ENCODE measurements at places on chromosomes 11 and 22.

DNA sequence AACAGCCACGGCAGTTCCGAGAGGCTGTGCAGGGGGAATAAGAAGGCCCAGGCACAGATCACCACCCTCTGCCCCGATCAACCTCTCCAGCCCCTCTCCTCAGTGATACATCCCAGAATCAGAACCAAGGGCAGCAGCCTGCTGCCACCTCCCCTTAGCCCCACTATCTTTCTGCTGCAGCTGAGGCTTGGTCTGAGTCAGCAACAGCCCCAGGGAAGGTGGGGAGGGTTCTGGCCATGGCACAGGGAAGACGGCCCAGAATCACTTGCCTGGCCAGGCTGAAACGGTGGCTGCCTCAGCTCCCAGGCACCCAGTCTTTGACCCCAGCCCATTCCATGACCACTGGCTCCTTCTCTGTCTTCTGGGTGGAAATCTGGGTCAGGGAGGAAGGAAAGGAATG is 2.3 kb downstream of the CHID1 start:
- no peak for DNase-seq

- no peak for DNase-seq
Measured at GRCh38 chr11:71988050-71988449, 10.7 kb upstream of the IL18BP start.

- DNase-seq = no peak
Measured at GRCh38 chr22:33451866-33452469, 393.8 kb upstream of the SYN3 start.

DNA sequence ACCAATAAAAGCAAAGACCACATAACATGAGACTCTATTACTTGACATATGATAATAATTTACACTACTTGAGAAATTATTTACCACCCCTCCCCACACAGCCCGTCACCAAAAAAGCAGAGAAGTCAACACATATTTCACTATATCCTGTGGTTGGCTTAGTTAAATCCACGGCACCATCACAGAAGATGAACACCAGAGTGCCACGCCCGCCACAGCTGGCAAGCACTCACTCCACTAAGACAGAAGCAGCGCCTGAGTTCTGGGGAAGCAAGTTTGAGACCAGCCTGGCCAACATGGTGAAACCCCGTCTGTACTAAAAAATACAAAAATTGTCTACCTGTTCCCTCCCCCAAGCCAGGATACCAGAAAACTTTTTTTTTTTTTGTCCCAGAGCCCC is 53.1 kb downstream of the PACSIN2 start:
- DNase-seq = no peak

- no peak for DNase-seq
Measured at GRCh38 chr22:33699176-33699575, 221.1 kb downstream of the LARGE1 start.

DNA sequence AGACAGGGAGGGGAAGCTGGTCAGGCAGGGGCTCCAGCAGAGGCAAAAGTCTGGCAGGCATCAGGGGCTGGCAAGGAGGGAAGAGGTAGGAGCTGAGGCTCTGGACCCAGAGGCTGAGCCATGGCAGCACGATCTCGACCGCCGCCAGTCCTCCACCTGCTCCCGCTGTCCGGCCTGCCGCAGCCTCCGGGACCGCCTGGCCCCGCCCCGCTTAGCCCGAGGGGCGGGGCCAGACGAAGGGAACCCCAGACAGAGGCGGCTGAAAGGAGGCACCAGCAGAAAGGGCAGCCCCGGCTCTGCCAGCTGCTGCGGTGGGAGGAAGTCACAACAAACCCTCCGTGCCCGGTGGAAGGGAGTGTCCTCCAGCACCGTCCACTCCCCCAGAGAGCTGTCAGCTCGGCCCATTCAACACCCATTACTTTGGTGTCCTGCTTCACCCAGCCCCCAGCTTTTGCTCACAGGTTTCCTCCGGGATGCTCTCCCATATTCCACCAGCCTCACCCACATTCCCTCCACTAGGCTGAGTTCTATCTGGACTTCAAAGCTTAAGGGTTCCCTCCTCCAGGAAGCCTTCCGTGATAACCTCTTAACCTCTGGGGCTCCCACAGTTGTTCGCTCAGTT is at the start of gene MFNG:
MFNG (minus strand) TSS at position 161 of the 622 bp plus-strand sequence. CDS start 207 bp downstream, outside the sequence.
- peak; percentile 75 for DNase-seq

- DNase-seq = no peak
Measured at GRCh38 chr22:21984793-21985192, 2.2 kb upstream of the TOP3B start.

- DNase-seq = no peak
Measured at GRCh38 chr11:77436969-77437368, 36.9 kb downstream of the PAK1 start.

- no peak for DNase-seq
Measured at GRCh38 chr22:34502821-34503220, 563.1 kb upstream of the ISX start.

DNA sequence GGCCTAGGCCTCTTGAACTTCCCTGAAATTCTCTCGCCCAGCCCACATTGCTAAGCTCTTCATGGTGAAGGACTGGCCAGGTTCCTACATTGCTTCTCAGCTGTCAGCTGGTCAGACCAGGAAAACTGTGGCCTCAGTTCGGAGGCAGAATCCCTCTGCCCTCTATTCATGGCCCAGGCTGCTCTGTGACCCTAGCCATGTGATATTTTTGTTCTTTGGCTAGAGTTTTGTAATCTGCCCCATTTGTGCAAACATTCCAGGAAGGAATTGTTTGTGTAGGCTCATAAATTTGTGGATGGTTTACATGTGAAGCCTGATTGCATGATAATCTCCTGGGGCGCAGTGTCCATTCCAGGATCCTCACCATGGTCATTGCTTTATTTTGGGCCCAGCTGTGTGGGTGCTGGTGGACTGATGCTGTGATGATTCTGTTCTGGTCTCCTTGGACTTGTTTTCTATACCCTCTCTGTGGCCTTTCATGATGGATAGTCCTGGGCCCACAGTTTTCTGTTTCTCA is 149.1 kb upstream of the E2F8 start:
- DNase-seq = no peak

DNA sequence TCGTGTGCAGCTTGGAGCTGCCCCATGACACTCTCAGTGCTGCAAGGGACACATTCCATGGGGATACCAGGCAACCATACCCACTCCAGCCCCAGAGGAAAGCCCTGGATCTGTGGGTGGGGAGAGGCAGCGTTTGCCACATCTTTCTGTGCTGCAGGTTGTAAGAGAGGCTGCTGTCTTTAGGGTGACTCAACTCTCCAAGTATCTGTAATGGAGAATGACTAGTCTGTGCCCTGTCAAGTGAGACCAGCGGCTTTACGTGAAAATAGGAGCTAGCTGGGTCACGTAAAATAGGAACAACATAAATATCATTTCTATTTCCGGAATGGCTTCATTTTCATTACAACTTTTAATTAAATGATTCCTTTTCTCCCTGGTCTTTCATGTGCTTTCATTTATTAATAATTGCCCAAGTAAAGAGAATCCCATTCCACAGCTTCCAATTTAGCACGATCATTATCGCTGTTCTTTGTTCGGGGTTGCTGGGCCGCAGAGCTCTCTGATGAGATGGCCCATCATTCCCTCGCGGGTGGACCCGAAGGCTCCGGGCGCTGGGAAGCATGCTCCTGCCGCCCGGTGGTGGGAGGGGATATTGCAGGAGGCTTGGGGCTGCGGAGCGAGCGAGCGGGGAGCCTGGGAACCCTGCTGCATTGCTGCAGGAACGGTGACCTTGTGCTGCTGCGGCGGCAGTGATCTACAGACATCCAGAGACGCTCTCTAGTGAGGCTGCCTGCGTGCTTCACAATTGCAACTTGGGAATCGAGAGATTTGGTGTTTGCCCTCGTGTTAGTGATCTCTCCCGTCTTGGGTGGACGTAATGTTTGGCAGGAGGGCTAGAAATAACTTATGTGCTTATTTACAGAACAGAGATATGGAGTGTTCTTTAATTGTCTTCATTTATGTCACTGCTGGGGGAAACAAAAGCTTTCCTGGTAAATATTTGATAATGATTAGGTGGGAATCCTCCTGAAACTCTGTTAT is 10.6 kb downstream of the SLC6A5 start:
- peak; percentile 29 for DNase-seq

DNA sequence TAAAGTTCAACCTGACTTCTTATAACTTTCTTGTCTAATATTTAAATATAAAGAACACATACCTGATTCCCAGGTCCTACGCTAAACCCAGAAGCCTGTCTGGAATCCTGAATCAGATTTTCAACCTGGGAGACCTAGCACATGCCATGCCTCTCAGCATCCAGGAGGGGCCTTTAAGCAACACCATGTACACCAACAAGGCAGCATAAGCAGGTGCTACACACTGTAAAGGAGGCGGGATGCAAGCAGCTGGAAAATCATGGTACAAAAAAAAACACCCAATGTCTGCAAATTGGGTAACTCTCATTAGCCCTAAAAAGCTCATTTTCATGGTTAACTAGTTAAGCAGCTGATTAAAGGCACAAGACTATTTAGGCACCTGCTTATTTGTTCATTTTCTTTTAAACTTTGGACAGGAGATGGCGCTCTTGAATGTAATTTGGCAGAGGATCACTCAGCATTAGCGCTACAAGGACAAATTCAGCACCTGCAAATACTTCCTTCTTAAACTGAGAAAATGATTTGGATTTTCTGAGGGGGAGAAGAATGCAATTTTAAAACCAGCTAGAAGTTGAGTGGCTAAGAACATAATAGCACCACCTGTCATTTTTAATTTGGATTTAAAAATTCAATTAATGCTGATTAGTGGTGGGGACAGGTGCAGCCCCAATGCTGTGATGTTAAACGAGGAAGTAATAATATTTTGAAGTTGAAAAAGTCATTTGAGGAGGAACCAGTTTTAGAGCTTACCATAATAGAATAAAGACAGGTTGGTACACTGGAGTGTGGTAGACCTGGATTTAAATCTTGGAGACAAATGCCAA is 104.0 kb downstream of the FAR1 start:
- peak; percentile 24 for DNase-seq

GRCh38 chr22:32539631-32540421 is 65.2 kb downstream of the FBXO7 start:
- no peak for DNase-seq

GRCh38 chr11:78748918-78749690 is 174.4 kb upstream of the NARS2 start:
- no peak for DNase-seq

DNA sequence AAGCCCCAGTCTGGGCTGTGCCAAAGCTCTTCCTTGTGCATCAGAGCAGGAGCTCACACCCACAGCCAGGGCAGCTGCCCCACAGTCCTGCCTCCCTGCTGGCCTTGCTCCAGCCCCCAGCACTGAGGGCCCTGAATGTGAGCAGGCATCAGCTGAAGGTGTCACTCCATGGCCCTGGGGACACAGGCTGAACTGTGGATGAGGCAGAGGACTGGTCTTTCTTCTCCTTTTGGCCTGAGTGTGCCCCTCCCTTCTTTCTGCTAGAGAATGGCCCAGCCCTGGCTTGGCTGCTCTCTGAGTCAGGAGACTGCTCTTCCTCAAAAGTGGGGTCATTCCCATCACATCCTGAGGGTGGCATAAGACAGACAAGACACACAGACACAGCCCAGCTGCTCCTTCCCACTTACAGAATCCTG is 16.2 kb downstream of the OTOG start:
- DNase-seq = no peak

DNA sequence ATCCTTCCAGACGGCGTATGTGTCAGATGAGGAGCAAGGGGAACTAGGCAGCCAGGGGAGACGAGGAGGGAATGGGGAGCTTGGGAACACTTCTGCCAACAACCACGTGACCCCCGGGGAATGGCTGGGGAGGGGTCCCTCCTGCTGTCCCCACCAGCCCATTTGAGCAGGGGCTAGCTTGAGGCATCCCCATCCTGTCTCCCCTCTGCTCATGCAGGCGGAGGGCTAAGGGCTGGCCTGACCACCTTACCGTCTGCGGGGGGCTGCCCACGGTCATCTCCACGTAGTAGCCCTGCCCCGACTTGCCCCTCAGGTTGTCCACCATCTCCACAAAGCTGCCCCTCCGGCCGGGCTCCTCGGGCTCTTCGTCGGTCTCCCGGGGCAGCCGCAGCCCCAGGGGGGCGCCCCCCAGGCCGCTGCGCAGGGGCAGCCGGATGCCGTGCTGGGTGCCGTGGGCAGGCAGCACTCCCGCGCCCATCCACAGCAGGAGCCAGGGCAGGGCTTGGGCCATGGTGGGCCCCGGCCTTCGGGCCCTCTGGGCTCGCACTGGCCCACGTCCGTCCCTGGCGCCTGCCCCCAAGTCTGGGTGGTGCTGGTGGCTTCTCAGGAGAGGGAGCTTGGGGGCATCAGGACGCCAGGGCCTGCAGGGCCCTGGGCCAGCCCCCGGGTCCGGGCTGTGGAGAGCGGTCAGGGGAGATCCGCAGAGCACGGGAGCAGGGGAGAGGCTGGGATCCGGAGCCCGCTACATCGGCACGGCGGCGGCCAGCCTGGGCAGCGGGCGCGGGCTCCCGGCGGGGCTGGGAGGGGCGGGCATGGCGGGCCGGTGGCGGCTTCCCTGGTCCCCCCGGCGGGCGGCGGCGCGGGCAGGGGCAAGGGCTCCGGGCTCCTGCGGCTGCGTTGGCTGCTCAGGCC is 515 bp downstream of the BACE1 start:
- peak; percentile 16 for DNase-seq

DNA sequence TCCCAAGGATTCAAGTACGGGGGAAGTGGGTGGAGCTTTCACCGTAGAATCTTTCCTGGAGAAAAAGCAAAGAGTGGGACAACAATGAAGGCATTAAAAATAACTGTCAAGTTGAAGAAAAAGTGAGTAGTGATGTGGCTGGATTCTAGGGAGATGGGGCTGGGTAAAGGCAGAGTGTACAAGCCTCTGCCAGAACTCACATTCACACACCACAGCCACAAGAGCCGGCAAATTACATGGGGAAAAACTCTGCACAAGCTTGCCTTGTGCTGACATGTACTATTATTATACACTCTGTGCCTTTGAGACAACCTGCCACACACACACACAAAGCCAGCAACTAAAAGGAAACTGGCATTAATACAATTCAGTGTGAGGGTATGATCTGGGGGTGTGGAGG is 182.6 kb downstream of the LARGE1 start:
- no peak for DNase-seq

DNA sequence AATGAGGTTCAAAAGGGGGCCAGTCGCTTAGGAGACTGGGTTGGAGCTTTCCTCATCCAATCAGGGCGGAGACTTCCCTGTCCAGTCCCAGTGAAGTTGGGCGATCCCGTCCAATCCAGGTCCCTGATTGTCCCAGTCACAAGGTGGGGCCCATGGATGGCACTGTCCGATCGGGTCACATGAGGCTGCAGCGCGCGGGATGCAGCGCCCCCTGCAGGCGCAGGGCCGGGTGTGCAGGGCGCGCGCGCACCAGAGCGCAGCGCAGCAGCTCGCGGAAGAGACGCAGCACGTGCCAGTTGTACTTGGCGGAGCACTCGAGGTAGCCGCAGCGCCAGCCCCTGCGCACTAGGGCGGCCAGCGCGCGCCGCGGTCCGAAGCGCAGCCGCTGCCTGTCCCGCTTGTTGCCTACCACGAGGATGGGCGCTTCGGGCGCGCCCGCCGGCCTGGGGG is 2.3 kb downstream of the RASL10A start:
- no peak for DNase-seq

DNA sequence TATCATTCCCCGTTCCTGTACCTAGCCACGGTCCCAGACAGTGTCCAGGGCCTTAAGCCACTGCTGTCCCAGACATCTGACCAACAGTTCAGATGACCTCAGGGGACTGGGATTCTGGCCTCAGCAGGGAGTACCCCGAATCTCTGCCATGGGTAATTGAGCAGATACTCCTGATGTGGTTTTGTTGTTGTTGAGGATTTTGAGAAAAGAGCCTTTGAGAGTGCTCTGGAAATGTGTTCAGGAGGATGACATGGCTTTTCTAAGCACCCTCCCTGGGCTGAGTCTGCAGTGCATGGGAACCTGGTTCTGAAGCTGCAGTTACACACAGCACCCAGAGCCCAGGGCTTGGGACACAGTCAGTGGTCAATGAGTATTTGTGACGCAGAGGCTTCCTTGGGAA is 30.4 kb downstream of the ADAMTS15 start:
- DNase-seq = no peak

Data from activated gamma-delta T cell treated with Interleukin-2 at 50 U/mL for 16 hours (primary cell).